MV-4-11 (cell line): ENCODE measurements at places on chromosomes 11 and 22.

GRCh38 chr11:10550503-10551289 lies 9.7 kb upstream of the RNF141 start:
- no peak for DNase-seq

DNA sequence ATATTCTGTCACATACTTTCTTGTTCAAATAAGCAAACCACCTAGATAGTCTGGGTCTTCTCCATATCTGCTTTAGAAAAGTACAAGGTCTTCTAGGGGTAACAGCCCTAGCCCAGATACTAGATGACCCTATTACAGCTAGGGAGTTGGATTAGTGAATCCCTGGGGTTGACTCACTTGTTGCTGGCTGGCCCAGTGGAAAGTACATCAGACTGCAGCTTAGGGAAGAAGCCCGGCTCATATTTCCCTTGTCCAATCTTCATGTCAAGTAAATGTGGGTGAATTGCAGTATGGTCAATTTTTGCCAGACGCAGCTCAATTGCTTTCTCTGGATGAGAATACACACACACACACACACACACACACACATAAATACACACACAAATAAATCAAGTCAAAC lies 79.1 kb upstream of the SCUBE2 start:
- DNase-seq: no peak

GRCh38 chr22:23542933-23543332 lies 37.2 kb downstream of the IGLL1 start:
- no peak for DNase-seq

DNA sequence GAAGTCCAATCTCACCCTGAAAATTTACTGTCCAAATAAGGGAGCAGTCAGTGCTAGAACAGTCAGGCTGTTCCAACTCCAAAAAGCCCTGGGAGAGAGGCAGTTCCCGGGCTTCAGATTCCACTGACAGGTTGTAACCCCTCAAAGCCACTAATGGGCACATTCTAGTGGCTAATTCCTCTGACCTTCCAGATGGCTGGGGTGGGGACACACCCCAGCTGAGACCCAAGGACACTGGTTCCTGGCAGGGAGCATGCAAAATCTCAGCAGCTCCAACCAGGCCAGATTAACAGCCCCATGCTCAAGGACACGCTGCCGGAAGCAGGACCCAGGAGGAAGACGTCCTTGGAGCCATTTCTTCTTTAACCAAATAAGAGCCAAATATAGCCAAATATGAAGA lies 92.7 kb downstream of the RPL27A start:
- DNase-seq: no peak

- DNase-seq: no peak
These were observed 66.1 kb downstream of the FAM76B start for GRCh38 chr11:95723361-95723942.

DNA sequence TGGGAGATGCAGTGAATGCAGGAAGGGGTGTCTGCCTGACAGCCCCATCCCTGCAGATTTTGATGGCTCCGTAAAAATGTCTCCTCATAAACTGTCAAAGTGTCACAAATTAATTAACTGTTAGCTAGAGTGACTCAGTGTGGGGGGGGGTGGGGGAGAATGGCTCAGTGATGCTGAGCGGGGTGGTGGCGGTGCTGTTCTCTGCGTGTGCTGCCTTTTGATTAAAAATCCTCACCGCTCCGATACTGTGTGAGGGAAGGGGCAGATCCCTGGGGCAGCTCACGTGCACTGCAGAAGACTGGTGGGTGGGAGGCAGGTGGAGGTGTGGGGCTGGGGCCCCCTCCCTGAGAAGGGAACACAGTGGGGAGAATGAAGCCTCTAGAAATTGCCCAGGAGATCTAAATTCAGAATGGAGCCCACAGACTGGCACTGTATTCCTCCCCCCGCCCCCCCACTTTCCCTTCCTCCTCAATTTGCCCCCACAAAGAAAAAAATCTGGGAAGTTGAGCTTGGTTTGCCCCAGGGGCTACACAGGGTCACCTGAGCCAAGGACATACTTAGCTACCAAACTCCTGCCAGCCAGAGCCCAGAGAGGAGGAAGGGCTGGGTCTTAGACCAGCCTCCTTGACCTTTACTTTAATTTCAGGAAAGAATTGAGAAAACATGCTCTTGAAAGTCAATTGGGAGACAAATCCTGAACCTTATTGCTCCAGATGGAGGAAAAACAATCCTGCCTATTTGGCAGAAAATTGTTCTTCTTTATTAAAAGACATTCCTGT lies 39.8 kb downstream of the DRD2 start:
- DNase-seq: no peak

DNA sequence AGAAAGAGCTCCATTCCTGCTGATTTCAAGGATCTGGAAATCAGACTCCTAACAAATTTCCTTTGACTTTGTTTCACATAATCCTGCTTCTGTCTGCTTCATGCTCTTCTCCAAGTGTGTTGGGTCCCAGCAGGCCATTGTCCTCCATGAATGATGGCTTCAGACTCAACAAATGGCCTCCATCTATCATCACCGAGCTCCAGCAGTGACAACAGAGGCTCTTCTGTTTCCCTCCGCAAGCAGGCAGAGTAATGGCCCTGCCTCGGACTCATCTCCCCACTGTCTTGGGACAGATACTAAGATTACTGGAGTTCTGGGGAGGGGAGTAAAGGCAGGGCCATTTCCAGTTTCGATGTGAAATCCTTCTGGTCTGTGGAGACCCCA lies 127.3 kb downstream of the TENM4 start:
- DNase-seq: no peak

GRCh38 chr11:25211635-25212254 lies 714.9 kb downstream of the LUZP2 start:
- no peak for DNase-seq

- DNase-seq: peak; percentile 50
These were observed 66.1 kb downstream of the MYO7A start for GRCh38 chr11:77193911-77194830.

DNA sequence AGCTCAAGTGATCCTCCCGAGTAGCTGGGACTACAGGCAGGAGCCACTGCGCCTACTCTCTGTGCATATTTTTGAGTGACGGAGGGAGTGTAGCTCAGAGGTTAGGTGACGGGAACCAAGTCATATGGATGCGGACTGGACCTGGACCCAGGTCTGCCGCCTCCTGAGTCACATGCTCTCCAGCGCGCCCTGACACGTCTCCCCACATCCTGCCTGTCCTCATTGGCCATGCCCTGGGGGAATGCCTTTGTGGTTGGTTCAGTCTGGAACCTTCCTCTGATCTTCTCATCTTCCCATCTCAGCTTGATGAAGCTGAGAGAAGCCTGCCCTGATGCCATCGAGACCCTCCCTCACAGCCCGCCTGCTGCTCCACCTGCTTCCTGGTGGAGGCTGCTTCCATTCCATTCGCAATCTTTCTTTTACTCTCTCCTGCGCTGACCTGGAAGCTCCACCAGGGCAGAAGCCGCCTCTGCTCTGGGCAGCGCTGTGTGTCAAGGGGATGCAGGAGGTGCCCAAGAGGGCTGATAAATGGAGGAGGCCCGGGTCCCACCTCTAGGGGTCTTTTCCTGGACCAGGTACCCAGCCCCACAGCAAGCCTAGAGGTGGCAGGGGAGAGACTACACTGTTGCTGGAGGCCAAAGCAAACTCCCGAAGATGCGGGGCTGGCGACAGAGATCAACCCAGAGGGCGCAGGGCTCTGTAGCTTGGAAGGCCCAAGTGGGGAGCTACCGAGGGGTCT lies 13.9 kb upstream of the BAIAP2L2 start:
- DNase-seq: no peak

DNA sequence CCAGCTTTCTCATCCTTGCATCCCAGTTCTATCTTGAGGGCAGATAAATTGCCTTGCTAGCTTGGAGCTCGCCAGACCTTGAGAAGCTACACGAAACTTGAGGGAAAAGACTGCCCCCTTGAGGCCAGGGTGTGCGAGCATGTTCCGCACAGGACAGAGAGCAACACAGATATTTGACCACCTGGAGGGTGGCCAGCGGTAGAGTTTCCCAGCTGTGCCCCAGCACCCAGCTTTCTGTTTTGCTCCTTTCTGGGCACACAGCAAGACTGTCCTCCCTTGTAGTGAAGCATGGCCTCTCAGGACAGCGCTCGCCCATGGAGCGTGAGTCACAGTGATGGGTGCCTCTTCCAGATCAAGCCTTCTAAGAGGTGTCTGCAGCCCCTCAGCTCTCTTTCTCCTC lies 23.5 kb downstream of the SPATA19 start:
- DNase-seq: peak; percentile 56

DNA sequence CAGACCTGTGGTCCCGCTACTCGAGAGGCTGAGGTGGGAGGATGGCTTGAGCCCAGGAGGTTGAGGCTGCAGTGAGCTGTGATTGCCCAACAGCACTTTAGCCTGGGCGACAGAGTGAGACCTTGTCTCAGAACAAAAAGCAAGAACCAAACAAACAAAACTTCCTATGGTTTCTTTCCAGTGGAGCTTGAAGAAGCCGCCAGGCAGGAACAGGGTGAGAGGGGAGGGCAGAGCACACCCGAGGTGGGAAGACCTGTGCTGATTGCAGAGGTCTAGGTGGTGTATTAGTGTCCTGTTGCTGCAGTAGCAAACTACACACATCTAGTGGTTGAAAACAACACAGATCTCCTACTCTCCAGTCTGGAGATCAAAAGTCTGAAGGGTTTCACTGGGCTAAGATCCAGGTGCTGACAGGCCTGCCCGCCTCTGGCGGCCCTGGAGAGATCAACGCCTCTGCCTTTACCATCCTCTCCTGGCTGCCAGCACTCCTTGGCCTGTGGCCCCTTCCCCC lies 10.5 kb downstream of the ARHGEF17 start:
- no peak for DNase-seq

DNA sequence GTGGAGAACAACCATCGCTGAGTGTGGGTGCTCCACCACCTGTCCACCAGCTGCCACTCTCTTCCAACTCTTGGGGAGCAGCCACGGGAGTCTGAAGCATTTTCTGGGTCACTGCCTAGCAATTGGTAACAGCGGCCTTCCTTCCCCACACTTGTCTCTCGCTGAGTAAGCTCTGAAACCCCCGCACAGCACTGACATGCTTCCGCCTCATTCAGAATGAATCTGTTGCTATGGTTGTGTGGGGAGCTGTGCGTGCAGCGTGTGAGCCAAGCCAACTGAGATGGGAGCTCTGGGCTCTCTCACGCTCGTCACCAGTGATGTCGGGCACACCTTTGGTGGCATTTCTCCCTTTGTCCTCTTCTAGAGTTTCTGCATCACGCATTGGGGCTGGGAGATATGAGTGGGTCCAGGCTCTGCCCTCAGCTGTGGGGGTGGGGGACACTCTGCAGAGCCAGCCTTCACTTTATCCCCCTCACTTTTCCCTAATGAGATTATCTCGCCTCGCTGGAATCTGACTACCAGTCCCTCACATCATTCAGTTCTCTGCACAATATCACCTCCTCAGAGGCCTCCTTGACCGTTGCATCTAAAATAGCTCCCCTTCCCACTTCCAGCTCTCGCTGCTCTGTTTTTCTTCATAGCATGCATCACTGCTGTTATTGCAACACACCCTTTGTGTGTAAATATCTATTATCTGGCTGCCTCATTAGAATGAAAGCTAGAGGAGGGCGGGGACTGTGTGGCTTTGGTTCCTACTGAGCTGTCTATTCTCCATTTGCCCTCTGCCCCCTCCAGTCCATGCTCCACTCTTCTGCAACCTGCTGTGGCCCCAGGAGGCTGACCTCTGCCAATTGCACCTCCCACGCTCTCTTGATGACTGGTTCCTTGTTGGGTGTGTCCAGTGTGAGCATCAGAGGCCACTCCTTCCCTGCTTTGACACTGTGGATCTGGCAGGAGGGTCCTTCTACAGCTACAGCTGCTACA lies 569.9 kb upstream of the CADM1 start:
- DNase-seq: peak; percentile 82
